Naive thymus-derived CD8-positive, alpha-beta T cell (primary cell): ENCODE measurements at places on chromosomes 2 and 18. TPM values are rescaled to one million over a fixed set of nuclear protein-coding genes. Genes with fewer than 3 reads are reported as not detected.

Gene IL36G
- total RNA-seq = not detected

- no peak for DNase-seq
Observed at GRCh38 chr2:129464036-129464435, 515.4 kb upstream of the RAB6C start.

- DNase-seq = no peak
Observed at GRCh38 chr18:23809415-23809814, 120.2 kb downstream of the LAMA3 start.

GRCh38 chr2:231132129-231132528 lies 7.3 kb upstream of the HTR2B start:
- no peak for DNase-seq

GRCh38 chr2:217045700-217046475 lies 186.0 kb upstream of the TNP1 start:
- no peak for DNase-seq

- DNase-seq = no peak
Observed at GRCh38 chr2:237344942-237345341, 69.0 kb downstream of the COL6A3 start.

DNA sequence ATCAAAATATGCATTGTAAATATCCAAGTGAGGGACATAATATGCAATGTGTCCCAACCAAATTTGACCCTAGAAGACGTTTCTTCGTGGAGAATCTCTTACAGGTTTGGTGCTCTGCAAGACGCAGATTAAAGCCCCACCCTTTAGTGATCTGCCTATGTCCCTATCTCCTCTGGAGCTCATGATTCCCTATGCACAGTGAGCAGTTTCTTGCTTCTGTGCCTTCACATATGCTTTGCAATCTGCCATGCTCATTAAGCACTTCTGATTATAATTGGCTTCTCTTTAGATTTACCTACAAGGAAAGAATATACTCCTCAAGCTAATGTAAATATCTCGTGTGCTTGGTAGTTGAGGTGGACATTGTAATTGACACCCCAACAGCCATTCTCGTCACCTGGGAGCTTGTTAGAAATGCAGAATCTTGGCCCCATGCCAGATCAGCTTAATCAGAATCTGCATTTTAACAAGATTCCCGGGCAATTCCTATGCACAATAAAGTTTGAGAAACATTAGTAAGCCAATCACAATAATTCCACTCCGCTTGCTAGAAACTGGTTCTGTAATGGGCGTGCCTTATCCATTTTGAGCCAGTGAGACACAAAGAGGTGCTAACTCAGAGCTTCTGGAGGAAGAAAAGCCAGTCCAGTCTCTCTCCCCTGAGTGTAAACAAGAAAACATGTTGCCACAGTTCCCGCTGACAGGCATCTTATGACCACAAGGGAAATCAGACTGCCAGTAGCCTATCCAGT lies 2.8 kb upstream of the PUM2 start:
- no peak for DNase-seq

DNA sequence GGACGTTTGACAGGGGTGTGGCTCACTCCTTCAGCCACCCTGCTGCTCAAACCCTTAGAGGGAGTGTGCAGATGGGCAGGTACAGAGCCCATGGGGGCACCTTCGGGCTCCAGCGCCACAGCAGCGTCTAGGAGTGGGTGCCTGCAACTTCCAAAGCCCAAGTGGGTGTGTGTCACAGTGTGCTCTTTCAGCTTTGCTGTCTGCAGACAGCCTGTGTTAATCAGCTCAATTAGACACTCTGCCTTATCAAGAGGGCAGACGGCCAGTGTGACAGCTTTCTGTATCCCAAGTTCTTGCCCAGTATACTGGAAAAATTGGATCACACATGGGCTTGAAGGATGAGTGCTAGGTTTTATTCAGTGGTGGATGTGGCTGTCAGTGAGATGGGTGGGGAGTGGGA lies 96.7 kb downstream of the AP1S3 start:
- no peak for DNase-seq

DNA sequence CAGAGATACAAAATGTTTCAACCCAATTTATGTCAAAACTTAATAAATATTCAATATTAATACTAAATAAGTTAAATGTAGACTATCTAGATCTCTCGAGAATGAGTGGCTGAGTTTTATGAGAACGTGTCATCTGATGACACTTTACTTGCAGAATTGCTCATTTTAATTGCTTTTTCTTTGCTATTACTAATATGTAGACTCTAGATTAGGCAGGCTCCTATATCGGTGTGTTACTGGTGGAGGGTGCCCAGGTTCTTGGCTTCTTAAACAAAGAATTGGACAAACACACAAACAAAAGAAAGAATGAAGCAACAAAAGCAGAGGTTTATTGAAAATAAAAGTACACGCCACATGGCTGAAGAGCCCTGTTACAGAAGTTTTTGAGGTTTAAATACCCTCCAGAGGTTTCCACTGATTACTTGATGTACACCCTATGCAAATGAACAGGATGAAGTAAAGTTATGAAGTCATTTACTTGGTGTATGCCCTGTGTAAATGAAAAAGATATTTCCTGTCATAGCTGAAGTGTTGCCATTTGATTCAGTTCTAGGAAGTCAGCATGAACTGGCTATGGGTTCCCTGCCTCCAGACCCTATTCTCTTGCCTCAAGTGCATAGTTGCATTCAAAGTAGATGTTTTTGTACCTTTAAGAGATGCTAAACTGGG lies 122.9 kb upstream of the ITGA4 start:
- no peak for DNase-seq

Gene SNRNP27
- total RNA-seq = 51.2 TPM

Gene MLPH
- total RNA-seq = not detected

DNA sequence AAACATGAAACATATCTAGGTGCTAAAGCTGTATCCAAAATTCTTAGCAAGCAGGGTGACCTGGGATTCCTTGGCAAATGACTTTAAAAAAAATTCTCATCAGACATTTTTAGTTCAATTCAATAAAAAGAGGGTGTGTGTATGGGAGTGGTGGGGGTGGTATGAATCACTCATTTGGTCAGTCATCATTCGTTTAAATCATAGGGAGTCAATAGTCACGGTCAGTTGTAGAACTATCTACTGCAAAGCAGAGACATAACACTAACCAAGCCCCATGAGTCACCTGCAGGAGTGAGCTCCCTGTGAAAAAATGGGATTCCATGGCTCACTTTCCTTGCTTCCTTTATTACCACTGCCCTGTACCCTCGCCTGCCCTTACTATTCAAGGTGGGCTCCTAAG lies 380.6 kb upstream of the TCF4 start:
- no peak for DNase-seq

DNA sequence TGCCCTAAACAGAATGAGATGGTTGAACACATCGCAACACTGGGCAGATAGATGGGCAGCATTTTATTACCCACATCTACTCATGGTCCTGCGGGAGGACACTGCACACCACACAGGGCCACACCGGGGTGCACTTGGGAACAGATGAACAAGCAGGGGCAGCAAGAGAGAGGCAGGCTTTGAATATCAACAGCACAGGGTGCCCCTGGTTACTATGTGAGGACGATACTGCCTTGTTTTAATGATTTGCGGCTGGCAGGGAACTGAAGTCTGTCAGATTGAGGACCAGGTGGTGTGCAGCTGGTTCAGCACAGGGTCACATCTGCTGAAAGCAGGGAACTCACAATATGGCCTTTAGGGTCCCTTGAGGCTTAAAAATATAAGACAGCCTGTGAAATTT lies 195.7 kb downstream of the PIEZO2 start:
- no peak for DNase-seq

- DNase-seq = no peak
Observed at GRCh38 chr18:68713131-68713530, 1.8 kb downstream of the TMX3 start.

Gene TMEFF2
- not detected for total RNA-seq

Gene KCNS3
- not detected for total RNA-seq

GRCh38 chr2:210539578-210540416 lies 16.6 kb upstream of the CPS1 start:
- DNase-seq = no peak

DNA sequence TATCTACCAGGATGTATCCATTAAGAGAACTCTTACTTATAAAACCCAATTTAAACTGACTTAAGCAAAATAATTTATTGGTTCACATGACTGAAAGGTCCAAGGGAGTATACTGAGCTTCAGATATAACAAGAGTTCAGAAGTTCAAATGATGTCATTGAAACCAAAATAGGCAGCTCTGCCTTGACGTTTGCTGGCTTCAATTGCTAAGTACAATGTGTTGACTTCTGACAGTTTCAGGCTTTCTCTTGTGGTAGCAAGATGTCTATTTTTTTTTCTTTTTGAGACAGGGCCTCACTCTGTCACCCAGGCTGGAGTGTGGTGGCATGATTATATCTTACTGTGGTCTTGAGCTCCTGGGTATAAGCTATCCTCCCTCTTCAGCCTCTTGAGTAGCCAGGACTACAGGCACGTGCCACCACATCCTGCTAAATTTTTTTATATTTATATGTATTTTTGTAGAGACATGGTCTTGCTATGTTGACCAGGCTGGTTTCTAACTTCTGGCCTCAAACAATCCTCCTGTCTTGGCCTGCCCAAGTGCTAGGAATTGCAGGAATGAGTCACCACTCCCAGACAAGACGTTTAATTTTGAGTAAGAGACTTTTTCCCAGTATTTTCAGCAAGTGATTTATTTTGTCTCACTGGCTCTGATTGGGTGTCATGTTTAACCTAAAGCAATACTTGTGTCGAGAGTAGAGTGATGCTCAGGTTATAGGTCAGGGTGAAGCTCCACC lies 184.8 kb downstream of the NR4A2 start:
- no peak for DNase-seq

Gene ALPP
- total RNA-seq = not detected

DNA sequence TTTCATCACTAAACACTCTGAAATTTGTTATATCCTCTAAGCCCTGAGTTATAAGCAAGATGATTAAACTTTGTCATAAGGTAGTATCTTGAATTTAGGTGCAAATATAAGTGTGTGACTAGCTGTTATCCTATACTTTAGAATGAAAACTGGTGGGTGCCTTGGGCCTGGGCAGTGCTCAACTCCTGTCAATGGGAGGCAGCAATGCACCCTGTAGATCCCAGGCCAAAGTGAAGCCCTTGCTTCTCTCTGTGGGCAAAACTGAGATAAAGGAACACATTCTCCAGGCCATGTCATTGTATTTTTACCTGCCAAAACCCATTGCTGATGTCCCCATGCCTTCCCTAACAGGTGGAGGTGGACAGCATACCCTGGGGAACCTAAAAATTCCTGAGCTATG lies 525.2 kb downstream of the TNS1 start:
- DNase-seq = no peak

- no peak for DNase-seq
Observed at GRCh38 chr18:58785171-58785805, 79.4 kb upstream of the ZNF532 start.

- no peak for DNase-seq
Observed at GRCh38 chr2:183665425-183665824, 541.2 kb downstream of the NUP35 start.
